ENCODE measurements at places on chromosomes 3 and 15.

- DNase-seq = no peak
Observed at GRCh38 chr3:159813822-159814531, 174.7 kb upstream of the IL12A start.

DNA sequence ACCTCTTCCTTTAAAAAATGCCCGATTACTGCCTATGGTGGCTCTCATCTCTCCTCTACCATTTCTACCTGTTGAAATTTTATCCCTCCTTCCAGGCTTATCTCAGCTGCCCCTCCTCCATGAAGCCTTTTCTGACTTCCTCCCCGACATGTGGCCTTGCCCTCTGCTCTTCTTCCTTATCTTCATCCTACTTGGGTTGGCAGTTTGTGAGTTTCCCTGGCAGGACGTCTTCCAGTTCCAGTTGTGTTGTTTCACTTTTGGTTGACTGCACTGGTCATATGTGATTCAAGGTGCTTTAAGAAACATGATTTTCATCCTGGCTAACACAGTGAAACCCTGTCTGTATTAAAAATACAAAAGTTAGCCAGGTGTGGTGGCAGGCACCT is 4.4 kb downstream of the DLL4 start:
- DNase-seq = no peak

- DNase-seq = peak; percentile 9
Observed at GRCh38 chr15:100602823-100603393, 519 bp downstream of the ASB7 start.

DNA sequence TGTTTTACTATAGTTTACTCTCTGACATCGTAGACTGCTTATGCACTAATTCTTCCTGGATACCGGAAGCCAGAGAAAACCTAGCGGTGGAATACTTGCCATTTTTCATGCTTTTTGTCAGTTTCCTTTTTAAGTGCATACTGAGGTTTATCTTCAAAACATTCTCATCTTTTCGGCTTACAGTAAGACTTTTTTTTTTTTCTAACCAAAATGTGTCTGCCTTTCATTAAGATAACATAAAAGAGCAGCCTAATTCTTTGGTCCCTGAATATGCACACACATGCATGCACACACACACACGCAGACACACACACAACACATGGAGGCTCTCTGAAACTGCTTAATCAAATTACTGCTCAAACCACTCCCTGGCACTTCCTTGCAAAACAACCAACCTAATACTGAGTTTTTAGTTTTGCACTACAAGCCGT is 1.3 kb downstream of the ZNF445 start:
- no peak for DNase-seq

DNA sequence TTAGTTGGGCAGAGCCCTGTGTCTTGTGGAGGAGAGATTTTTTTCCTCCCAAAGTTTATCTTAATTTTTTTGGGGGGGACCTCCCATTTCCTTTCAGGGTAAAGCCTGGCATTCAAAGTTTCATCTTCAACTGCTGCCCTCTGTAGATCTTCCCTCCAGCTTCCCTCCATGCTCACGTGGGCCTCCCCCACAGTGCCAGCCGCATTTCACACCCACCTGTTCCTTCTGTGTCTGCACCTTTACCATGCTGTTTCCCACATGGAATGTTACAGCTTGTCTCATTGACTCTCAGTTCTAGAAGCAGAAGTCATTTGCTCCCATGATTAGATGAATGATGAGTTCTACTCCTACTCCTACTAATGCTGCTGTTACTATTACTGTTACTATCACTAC is 6.5 kb downstream of the CELF6 start:
- no peak for DNase-seq

DNA sequence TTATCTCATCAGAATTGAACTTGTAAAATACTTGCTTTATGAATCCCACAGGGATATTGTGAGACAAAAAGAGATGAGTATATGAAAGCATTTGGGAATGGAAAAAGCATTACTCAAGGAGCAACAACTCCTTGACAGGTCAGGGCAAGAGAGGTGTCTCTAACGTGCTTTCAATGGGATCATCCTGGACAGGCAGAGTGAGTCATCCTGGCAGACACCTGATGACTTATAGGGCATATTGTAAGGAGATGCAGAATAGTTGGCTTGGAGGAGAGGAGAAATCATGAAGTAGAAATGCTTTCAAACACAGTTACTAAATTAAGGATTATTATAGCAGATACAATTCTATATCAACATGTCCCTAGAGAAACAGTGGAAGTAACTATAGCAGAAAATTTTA is 71.9 kb upstream of the THSD4 start:
- DNase-seq = no peak

DNA sequence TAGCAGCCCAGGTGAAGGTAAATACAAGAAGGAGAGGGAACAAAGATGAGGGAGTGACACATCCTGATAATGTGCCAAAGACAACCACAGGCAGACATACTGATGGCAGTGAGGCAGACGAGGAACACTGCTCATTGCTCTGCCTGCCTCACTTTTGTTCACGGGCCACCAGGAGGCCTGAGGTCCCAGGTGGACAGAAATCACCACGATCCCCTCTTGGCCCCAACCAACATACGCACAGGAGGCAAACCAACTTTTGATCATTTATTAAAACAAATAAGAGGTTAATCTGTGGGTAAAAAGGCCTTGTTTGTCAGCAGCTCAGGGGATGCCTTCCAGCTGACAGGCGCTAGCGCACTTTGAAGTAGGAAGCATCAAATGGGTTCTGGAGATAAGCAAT is 4.2 kb downstream of the ALG1L2 start:
- DNase-seq = no peak

- peak; percentile 54 for DNase-seq
Observed at GRCh38 chr3:129305592-129306091, 27.0 kb downstream of the HMCES start.

DNA sequence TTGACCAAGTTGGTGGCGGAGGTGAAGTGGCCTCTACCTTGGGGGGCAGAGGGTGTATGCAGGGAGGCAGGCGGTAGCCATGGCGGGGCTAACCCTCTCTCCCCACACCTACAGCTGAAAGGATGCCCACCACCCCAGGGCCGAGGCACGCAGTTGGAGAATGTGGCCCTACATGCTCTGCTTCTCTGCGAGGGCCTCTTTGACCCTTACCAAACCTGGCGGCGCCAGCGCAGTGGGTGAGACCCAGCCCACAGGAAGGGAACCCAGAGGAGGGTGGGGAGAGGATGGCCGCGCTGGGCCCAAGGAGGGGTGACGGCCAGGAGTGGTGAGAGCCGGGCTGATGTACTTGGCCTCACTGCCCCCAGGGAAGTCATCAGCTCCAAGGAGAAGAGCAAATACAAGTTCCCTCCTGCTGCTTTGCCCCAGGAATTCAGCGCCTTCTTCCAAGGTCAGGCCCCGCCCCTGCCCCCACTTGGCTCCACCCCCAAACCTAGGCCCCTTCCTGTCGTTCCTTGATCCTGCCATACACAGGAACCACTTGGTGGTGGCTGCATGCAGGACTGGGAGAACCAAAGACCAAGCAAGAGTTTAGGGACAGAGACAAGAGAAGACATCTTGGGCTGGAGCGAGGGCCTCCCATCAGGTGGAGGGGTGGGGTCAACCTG is 9.8 kb downstream of the NBEAL2 start:
- DNase-seq = no peak

DNA sequence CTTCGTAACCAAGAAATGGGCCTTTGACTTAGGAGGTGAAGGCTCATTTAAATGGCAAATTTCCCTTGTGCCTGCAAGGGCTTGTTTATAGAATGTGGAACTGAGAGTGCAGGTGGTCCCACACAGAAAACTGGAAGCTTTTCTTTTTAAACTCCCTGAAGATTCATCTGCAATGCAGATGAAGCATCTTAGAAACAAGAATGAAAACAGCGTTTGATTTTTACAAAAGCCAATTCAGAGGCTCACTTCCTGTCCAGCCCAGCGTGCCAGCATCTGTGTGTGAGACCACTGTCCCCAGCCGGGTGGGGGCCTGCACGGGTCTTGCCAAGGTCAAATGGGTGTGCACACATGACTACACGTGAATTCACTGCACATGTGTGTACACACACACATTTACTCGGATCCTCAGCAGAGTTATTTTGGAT is 94.7 kb downstream of the LINGO1 start:
- no peak for DNase-seq

DNA sequence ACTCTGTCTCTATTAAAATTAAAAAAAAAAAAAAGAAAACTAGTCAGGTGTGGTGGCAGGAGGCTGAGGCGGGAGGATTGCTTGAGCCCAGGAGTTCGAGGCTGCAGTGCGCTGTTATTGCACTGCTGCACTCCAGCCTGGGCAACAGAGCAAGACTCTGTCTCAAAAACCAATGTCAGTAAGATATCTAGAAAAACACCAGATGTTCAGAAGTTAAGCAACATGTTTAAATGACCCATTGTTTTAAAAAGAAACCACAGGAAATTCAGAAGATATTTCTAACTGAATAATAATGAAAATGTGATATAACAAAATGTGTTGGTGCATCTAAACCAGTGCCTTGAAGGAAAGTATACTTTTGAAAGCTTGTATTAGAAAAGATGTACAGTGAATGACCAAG is 203.4 kb upstream of the CGNL1 start:
- no peak for DNase-seq

- no peak for DNase-seq
Observed at GRCh38 chr3:194326192-194326967, 24.7 kb downstream of the CPN2 start.

DNA sequence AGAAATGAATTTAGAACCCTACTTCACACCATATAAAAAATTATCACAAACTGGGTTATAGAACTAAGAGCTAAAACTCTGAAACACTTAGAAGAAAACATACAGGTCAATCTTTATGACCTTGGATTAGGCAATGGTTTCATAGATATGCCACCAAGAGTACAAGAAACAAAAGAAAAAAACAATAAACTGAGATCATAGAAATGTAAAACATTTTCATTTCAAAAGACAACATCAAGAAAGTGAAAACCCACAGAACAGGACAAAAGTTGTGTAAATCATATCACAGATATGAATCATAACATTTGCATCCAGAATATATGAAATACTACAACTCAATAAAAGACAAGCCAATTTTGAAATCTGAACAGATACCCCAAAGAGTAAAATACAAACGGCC is 72.4 kb downstream of the TBL1XR1 start:
- DNase-seq = no peak

DNA sequence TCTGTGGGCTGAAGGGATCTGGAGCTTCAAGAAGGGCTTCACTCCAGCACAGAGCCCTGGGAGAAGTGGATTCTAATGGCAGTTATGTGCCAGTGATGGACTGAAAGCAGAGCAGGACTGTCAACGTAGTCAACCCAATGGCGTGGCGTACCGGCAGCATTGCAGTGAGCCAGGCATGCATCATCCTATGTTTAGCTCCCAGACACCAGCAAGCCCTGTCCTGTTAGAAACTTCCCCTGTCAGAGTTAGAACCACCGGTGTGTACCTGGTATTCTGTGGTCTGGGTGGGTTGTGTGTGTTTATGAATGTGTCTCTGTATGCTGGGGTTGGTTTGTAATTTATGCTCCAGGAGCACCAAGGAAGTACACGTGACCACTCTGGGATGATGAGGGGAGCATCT is 86.3 kb downstream of the CLSTN2 start:
- no peak for DNase-seq

GRCh38 chr3:178244733-178245709 is 291.2 kb upstream of the KCNMB2 start:
- no peak for DNase-seq

DNA sequence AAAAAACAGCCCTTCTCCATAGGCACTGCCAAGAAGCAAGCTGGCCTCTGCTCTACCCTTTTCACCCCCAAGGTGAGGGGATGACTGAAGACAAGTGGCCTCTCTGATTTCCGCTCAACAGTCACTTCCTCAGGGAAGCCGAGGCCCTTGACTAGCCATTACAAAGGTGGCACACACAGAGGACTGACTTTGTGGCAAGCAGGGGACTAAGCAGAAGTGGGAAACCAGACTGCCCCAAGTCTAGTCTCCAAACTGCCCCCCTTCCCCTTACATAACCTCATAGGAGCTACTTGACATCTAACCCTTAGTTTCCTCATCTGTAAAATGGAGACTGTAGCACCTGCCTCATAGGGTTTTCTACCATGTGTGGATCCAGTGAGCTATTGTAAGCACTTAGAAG is 118.9 kb downstream of the FOXP1 start:
- no peak for DNase-seq

GRCh38 chr3:184381261-184382224 is 1.7 kb downstream of the CHRD start:
- DNase-seq = peak; percentile 10

DNA sequence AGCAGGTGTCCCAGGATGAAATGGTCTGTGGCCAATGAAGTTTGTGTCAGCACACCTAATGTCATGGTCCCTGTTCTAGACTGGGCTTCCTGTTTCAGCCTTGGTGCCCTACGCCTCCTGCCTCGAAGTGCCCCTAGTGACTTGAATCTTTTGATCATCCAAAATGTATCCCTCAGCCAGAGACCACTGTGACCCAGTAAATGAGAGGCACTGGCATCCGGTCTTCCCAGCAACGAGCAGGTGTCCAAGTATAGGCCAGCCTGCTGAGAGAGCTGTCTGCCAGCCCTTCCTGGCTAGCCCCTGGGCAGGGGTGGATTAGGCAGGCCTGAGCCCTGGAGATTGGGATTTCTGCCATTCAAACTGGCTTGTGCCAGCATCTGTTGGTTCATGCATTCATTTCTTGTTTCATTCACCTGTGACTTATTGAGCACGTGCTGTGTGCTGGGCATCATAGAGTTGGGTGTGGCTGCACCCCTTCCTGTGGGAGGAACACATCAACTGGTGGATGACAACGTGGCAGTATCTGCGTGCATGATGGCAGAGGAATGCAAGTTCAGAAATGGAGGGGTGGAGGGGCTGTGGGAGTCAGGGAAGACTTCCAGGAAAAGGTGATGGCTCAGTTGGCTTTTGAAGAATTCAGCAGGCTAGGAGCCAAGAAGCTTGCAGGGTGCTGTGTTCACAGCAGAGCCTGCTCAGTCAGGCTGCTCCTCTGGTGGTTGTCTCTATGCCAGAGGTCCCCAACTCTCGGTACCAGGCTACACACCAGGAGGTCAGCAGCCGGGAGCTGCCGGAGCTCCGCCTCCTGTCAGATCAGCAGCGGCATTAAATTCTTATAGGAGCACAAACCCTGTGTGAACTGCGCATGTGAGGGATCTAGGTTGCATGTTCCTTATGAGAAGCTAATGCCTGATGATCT is 21.6 kb downstream of the ESYT3 start:
- DNase-seq = no peak

DNA sequence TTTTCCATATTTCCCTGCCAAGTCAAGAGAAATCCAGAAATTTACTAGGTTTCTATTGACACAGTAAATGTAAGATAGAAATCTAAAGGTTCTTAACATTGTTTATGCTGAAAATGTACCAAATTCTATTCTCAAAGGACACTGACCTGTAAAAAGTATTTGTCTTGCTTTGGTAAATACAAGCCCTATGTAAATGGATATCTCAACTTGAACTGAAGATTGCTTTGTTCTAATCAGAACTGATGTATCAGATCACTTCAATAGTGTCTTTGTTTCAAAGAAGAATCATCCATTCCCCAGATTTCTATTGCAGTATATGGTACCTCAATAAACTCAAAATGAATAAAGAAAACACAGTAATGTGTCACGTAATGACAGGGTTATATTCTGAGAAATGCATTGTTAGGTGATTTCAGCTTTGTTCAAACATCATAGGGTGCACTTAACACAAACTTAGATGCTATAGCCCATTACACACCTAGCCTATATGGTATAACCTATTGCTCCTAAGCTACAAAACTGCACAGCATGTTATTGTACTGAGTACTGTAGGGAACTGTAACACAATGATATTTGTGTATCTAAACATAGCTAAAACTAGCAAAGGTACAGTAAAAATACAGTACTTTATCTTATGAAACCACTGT is 143.5 kb upstream of the NECTIN3 start:
- DNase-seq = no peak

GRCh38 chr3:181326637-181327223 is 337.2 kb upstream of the DNAJC19 start:
- DNase-seq = no peak

All from stimulated activated CD4-positive, alpha-beta T cell treated with anti-CD3 and anti-CD28 coated beads, Interleukin-4, amount 100 ng/mL, for 4 hours (primary cell).